ENCODE measurements at places on chromosomes 3 and 15.

DNA sequence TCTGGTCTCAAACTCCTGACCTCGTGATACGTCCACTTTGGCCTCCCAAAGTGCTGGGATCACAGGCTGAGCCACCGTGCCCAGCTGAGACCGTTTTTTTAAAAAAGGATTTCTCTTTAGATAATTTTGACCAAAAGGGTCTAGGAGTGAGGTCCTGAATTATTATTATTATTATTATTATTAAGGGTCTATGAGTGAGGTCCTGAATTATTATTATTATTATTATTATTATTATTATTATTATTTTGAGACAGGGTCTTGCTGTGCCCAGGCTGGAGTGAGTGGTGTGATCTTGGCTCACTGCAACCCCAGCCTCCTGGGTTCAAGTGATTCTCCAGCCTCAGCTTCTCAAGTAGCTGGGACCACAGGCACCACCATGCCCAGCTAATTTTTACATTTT is 20.6 kb upstream of the ARID3B start:
- DNase-seq, result no peak

DNA sequence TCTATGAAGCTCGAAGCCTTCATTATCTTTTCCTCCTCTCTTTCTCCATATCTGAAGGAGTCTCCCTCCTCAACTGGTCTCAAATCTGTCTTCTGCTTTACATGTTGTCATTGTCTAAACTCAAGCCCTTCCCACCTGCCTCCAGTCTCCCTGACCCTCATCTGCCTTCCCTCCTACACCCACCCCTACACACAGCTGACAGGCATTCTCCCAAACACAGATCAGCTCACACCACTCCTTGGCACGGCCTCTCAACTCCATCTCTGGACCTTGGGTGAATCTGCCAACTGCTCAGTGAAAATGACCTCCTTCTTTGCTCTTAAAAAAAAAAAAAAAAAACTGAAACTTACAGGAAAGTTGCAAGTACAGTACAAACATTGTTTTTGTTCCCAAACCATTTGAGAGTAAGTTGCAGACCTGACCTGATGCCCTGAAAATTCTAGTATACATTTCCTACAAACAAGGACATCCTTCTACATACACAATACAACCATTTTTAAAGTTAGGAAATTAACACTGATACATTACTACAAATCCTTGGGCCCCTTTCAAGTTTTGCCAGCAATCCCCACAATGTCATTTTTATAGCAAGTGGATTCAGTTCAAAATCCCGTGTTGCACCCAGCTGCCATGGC is 49.4 kb upstream of the UBE2E1 start:
- DNase-seq, result no peak

DNA sequence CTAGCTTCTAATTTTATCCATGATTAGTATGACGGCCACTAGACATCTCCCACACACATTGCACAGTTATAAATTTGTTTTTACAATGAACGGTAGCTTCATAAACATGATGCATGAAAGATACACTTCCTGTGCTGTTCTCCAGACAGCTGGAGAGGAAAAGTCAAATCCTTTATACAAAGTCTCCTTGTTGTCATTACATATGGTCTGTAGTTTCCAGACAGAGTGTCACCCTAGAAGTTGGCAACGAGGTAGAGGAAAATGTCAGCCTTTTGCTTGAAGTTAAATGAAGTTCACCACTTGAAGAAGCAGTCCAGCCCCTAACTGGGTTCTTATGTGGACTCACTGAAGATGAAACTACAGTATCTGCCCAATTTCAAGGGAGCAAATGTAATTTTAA is 253.0 kb upstream of the P2RY1 start:
- DNase-seq, result no peak

- DNase-seq, result no peak
Measured at GRCh38 chr3:52057812-52058495, 1.6 kb upstream of the DUSP7 start.

DNA sequence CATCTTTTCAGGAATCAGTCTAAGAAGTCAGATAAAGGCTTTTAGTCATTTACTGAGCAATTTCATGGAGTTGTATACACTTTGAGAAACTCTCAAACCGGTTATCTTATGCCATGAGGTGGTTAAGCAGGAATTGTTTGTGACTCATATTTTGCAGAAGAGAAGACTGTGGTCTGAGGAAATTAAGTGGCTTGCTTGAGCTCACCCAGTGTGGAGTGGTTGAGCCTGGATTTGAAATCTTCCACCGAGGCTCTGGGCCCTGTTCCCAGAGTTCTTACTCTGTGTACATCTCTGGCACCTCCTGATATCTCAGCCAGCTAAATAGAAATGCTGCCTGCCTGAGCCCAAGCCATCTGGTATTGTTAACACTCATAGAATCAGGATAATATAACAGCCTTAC is 37.8 kb upstream of the BCL6 start:
- peak; percentile 84 for DNase-seq

- no peak for DNase-seq
Measured at GRCh38 chr15:89095073-89095472, 6.8 kb downstream of the ABHD2 start.

GRCh38 chr3:99551520-99551919 is 86.9 kb upstream of the COL8A1 start:
- DNase-seq, result no peak

DNA sequence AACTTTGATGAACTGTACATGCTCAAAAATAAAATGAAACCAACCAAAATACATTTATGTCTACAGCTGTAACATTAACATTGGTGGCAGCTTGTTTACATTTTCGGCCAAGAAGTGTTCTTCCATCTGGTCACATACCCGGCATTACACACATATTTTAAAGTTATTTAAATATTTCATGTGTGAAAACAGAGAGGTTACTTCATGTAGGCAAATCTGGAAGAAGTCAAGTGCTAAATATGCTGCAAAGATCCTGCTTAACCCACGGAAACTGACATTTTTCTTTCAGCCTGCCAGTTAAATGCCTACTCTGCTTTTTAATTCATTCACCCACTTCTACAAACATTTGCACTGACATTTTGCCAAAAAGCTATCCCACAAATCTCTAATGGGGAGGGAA is 69.7 kb downstream of the MB21D2 start:
- peak; percentile 71 for DNase-seq

DNA sequence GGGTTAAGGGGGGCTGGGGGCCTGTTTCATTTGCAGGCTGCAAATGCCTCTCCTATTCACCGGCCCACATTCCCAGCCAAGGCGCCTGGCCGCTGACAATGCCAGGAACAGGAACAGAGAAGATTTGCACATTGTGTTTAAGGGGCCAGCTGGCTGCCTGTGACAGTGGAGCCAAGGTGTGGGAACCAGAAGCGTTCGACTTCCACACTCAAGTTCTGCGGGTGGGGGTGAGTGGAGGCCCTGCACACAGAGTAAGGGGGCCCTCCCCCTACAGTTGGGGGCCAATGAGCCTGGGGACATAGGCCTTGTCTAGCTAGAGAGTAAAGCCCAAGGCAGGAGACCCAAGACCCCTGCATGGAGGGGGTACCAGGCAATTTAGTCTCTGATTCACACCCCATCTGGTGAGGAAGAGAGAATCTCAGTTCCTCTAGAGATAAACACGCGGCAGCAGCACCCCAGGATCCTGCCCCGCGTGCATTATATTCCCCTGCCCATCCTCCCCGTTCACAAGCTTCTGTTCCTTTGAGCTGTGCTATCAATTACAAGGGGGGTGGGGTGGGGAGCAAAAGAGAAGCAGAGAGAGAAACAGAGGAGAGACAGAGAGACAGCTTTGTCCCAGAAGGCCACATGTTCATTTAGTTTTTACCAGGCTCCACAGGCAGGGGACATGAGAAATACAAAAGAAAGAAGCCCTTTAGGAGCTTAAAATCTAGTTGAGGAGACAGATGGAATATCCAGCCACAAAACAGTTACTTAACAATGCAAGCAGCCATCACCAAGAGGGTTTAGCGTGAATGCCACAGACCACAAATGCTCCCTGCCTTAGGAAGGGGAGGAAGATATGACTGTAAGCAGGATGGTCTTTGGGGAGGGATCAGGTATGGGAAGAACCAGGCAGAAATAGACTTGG is 9.2 kb downstream of the IGDCC3 start:
- no peak for DNase-seq

DNA sequence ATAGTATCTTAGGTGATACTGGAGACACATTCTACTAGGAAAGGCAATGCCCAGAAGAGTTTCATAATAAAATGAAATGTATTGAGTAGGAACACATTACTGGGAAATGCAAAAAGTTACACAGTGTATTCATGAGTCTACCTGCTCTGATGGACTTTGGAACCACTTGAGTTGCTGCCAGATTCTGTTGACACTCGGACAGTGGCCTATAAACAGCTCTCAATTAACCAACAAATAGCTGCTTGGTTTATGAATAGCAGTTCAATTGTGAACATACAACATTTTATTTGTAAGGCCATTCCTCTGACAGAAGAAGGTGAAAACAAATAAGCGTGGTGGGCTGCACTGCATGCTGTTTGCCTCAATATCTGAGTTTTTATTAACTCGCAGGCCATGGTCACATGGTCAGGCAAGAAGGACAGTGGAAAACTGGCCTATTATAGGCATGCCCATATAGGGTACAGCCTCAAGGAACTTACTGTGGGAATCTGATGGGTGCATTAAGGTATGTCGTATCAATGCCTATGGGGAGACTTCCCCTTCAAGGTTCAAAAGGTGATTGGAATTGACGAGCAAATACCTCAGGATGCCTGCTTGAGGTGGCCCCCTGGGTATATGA is 66.2 kb downstream of the C3orf80 start:
- no peak for DNase-seq

- no peak for DNase-seq
Measured at GRCh38 chr15:49712846-49713450, 92.1 kb downstream of the DTWD1 start.

DNA sequence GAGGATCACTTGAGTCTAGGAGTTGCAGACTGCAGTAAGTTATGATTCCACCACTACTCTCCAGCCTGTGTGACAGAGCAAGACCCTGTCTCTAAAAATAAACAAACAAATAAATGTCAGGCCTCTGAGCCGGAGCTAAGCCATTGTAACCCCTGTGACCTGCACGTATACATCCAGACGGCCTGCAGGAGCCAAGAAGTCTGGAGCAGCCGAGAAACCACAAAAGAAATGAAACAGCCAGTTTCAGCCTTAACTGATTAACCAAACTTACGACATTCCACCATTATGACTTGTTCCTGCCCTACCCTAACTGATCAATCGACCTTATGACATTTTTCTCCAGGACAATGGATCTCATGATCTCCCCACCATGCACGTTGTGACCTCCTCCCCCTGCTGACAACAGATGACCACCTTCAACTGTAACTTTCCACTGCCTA is 32.5 kb upstream of the ZKSCAN7 start:
- no peak for DNase-seq

GRCh38 chr15:70906842-70907241 is 14.2 kb downstream of the LRRC49 start:
- no peak for DNase-seq

GRCh38 chr15:75454471-75455378 is 3.2 kb upstream of the SIN3A start:
- no peak for DNase-seq

GRCh38 chr3:1017870-1018269 is 75.0 kb upstream of the CNTN6 start:
- DNase-seq, result no peak

DNA sequence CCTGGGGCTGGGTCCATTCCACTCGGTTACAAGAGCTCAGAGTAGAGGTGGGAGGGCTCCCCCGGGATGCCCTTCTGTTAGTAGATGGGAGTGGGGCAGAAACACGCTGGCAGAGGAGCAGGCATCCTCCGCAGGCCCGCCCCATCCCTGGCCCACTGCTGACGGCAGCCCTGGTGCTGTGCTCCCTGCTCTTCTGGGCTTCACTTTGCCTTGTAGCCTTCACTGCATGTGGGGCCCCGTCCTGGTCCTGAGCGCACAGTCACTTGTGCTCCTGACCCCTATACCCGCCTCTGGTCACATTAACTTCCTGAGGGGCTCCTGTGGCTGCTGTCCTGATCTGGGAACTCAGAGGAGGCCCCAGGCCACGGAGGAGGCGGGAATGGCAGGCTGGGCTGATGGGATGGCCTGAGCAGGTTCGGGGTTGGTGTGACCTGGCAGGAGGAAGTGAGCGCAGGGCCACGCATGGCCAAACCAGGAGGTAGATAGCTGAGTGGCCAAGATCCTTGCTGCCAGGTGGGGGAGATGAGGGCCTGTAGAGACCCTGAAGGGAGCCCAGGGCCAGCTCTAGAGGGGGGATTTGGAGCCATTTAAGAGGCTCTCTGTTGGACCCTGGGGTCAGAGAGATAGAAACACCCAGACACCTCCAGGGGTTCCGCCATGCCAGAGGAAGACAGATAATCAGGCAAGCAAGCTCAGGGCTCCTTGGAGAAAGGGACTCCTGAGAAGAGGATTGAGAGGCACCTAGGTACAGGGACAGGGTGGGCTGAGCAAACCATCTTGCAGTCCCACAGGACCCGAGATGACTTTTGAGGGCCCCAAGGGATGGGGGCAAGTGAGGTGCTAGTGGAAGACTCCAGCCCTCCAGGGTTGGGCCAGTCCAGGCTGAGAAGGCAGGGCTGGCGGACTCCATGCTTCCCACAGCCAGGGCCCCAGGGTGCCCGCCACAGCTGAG is 92.2 kb upstream of the PRR23E start:
- no peak for DNase-seq

DNA sequence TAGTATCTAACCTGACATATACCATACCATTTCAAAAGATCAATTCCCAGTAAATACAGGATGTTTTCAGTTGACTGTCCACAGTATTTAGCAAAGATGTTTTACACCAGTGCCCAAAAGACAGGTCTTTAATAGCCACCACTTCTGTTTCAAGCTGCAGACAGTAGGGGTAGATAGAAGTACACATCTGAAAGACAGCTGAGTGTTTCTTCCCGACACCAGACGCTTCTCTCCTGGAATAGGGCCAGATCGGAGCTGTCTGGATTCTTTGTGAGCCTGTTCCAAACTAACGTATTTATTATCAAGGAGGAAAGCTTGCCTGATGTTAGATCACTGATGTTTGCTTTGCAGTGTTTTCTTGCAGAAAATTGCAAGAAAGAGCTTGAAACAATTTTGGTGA is 136.1 kb upstream of the RBMS3 start:
- DNase-seq, result peak; percentile 34

DNA sequence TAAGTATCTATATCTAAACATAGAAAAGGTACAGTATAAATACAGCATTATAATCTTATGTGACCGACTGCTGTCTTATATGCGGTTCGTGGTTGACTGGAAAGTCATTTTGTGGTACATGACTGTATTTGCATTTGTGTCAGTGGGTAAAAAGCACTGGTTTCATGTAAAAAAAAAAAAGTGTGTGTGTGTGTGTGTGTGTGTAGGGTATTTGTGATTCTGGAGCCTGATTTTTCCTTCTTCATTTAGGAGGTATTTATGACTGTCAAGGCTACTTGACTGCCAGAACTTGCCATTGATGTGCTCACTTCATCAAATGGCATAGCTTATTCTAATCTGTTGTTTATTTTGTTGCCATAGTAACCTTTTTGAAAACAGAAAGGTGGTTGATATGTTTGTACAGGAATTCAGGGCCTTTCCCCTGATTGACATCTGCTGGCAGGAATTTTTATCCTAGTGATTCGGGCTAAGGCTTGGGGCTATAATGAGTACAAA is 63.2 kb downstream of the AKAP13 start:
- DNase-seq, result no peak

GRCh38 chr15:88804257-88804656 is 1.0 kb downstream of the ACAN start:
- DNase-seq, result no peak

GRCh38 chr15:63772520-63772919 is 61.2 kb downstream of the HERC1 start:
- no peak for DNase-seq

All from AG04450 (cell line).